ENCODE measurements at places on chromosomes 1 and 21.

GRCh38 chr1:89739013-89739843 is 81.6 kb upstream of the LRRC8D start:
- no peak for DNase-seq

DNA sequence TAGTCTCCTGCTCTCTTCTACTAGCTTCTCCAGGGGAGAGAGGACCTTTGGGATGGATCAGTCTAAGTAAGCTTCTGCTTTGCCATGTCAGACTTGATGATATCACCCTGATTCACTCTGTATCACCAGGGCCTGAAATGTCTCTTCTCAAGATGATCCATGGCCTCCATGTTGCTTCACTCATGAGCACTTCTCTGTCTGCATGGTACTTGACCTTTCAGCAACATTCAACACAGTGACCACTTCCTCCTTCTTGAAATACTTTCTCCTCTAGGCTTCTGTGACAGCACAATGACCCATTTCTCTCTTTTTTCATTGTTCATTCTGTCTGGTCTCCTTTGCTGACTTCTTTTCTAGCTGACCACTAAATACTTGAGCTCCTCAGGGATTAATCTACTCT is 35.3 kb upstream of the NGF start:
- DNase-seq, result no peak

DNA sequence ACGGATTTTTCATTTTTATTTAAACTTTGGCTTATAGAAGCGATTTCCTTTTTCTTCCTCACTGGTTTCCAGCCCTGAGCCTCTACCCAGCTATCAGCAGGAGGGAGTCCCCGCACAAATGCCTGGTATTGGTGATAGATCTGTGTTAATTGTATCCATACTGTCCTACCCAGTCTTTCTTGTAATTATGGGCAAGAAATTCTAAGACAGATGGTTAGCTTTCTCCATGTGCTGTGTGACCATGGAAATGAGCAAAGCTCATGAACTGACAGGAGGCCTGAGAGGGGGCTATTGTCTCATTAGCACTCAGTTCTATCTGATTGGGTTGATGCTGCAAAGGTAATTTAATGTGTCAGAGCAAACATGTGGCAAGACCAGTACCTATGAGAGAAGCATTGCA is 108.1 kb upstream of the IVNS1ABP start:
- DNase-seq, result no peak

- no peak for DNase-seq
Observed at GRCh38 chr21:35980821-35981220, 79.5 kb downstream of the SETD4 start.

GRCh38 chr1:68049941-68050878 is at the start of gene DIRAS3:
DIRAS3 (minus strand) TSS chr1:68050627; CDS start chr1:68047297, 3,330 bp downstream.
- DNase-seq, result no peak

DNA sequence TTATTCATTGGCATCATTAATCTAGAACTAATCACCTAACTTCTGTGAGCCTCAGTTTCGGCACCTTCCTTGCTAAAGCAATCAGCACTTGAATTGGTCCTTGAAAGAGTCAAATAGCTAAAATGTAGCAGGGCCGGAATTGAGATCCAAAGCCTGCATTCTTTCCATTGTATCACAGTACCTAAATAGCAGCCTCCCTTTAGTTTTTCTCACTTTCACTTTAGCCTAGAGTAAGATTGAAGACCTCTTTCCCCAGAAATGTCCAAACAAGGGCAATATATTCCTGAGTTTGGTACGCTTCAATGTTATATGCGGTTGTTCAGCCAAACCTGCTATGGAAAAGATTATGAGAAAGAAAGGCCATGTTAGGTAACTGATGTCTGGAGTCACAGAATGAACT is 121.9 kb upstream of the BMP8A start:
- no peak for DNase-seq

DNA sequence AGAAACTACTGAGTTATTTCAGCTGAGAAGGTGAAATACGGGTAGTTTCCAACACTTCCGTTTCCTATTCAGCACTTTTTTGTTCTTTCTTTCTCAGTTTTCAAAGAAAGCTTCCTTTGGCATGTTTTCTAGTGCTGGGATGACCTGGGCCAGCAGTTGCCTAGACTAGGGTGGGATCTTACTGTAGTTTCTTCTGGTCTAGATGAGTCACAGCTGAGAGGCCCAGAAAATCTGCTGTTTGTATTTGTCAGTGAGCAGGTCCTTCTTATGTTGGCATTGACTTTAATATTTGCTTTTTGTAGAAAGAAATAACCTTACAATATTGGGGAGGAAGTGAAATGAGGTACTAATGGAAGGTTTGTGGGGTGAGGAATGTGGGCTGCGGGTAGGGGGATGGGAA is 22.2 kb downstream of the C1orf21 start:
- no peak for DNase-seq

DNA sequence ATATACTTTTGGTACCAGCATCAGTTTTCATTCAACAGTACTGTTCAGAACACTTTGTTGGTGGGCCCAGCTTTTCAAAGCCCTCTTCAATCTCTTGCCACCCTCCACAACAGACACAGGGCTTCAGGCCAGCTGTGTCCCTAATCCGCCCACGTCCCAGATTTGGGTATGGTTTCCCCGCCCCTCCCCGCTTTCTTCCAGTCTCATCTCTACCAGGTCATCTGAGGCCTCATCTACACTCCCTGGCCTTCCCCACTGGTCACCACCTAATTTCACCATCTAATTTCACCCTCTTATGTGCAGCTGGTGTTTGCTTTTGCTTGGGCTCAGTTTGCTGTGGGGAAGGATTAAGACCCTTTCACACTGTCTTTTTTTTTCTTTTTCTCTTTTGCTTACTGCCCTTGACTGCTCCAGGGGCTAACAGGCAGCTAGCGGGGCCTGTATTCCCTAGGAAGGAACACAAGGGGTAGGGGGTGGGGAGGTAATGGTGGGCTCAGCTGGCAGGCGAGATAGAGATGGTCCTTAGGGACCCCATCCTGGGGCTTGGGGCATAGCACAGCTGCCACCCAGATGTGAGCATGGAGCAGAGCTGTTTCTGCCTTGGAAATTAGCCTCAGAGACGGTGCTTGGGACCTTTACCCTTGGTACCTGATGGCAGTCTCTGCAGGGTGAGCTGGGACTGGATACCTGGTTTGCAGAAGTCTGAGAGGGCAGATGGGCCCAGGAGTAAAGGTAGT is 3.8 kb upstream of the EPB41 start:
- DNase-seq, result no peak

- no peak for DNase-seq
Observed at GRCh38 chr1:27513958-27514357, 24.0 kb upstream of the WASF2 start.

GRCh38 chr1:66557157-66557556 is 23.2 kb downstream of the SGIP1 start:
- no peak for DNase-seq

DNA sequence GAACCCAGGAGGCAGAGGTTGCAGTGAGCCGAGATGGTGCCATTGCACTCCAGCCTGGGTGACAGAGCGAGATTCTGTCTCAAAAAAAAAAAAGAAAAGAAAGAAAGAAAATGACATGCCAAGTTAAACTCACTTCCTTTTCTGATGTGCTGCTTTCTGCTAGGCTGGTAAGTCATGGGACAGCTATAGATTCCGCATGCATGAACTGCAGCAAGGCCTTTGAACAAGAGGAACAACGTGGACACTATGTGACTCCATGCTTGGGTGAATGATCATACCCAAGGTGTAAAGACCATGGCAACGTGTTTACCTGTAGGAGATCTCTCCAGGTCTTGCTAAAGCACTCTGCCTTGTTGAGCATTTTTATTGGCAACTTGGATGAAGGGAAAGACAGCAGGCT is 10.3 kb upstream of the TTF2 start:
- no peak for DNase-seq

- DNase-seq, result no peak
Observed at GRCh38 chr1:154972213-154972516, 1.6 kb upstream of the SHC1 start.

GRCh38 chr1:29845910-29846309 is 609.6 kb downstream of the PTPRU start:
- DNase-seq, result no peak

DNA sequence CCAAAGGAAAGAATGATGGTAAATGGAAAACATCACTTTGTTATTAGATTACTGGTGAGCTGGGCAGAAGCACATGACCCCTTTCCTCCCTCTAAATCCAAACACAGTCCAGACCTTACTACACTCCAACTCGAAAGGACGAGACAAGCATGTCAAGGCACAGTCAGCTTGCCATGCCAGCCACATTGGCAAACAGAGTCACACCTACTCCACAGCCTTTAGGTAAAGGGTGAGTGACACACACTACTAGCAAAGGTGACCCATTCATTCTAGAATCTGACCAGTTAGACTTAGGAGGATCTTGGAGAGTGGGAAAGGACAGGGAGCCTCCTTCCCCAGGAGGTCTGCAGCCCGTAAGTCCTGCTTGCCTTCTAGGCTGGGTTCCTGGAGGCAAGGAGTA is 3.0 kb downstream of the SLC44A3 start:
- DNase-seq, result no peak

- DNase-seq, result no peak
Observed at GRCh38 chr1:19336543-19336942, 24.4 kb downstream of the SLC66A1 start.

- DNase-seq, result no peak
Observed at GRCh38 chr1:99869304-99869703, 19.1 kb downstream of the AGL start.

- no peak for DNase-seq
Observed at GRCh38 chr1:2543543-2544092, 12.6 kb upstream of the TNFRSF14 start.

DNA sequence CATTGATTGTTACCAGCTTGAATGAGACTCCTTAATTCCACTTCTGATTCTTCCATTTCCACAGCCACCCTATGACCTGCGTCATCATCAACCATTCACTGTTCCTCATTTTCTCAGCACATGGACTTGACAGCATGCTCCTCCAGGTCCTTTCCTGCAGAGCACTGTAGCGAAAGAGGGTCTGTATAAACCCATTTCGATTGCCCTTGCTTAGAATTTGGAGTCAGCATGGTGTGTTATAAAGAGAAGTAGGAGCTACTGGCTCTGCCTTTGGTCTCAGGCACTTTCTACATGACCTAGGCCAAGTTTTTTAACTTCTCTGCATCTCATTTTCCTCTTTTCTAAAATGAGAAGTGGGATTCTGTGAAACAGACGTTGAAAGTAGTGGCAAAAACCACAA is 133.8 kb downstream of the AK5 start:
- no peak for DNase-seq

DNA sequence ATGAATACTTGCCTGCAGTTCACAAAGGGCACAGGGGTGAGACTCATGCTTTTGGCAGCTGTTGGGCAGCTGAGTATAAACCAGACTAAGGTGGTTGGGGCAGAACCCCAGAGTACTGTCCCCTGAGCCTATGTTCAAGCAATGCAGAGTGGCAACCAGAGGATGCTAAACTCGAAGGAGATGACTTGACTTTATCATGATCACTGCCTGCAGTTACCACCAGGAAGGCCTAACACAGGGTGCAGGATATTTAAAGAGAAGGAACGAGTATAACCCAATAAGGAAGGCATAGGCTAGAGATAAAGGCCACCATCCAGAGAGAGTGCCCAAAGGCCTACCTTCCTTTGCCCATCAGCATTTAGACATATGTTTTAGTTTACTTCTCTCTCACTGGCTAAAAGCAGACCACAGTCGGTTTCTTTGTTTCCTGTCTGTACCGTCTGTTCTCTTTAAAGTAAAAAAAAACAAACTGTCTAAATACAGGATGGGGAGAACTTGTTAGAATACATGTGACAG is 83.3 kb downstream of the MPZL1 start:
- DNase-seq, result no peak

GRCh38 chr1:88509379-88509778 is 174.7 kb upstream of the PKN2 start:
- DNase-seq, result no peak

GRCh38 chr1:40887012-40887378 is 24.8 kb upstream of the CITED4 start:
- DNase-seq, result no peak

GRCh38 chr21:28959367-28960099 is 33.1 kb downstream of the LTN1 start:
- no peak for DNase-seq

DNA sequence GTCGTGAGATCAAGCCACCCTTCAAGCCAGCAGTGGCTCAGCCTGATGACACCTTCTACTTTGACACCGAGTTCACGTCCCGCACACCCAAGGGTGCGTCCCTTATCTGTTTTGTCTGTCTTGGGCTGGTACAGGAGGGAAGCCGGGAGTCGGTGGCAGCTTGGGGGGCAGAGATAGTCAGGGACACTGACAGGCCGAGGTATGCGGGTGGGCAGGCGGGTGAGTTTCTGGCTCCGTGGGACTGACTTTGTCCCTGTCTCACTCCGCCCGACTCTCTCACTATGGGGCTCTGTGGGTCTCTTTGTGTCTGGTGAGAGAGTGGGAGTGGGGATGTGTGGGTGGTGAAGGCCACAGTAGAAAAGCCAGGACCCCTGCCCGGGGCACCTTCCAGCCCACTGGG is 27.4 kb downstream of the RPS6KA1 start:
- DNase-seq, result no peak
